Activated naive CD4-positive, alpha-beta T cell treated with anti-CD3 and anti-CD28 coated beads for 36 hours (primary cell): ENCODE measurements at places on chromosomes 1 and 21.

- no peak for DNase-seq
Measured at GRCh38 chr1:232385221-232385620, 244.7 kb downstream of the SIPA1L2 start.

- DNase-seq: no peak
Measured at GRCh38 chr1:87249803-87250202, 78.9 kb upstream of the LMO4 start.

DNA sequence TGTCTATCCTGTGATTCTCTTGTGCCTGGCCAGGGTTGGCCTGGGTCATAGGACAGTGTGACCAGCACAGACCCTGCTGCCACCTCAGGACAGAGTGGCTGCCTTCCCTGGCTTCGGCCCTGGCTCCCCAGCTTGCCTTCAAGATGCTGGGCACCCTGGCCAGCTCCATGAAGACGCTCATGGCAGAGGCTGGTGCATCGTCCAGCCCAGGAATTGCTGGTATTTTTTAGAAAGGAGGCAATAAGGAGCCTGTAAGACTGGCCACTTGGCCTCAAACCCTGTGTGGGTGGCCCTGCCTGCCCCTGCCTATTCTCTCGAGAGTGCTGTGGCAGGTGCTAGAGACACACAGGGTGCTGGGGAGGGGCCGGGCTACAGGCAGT is 70.4 kb upstream of the ACTRT2 start:
- no peak for DNase-seq

DNA sequence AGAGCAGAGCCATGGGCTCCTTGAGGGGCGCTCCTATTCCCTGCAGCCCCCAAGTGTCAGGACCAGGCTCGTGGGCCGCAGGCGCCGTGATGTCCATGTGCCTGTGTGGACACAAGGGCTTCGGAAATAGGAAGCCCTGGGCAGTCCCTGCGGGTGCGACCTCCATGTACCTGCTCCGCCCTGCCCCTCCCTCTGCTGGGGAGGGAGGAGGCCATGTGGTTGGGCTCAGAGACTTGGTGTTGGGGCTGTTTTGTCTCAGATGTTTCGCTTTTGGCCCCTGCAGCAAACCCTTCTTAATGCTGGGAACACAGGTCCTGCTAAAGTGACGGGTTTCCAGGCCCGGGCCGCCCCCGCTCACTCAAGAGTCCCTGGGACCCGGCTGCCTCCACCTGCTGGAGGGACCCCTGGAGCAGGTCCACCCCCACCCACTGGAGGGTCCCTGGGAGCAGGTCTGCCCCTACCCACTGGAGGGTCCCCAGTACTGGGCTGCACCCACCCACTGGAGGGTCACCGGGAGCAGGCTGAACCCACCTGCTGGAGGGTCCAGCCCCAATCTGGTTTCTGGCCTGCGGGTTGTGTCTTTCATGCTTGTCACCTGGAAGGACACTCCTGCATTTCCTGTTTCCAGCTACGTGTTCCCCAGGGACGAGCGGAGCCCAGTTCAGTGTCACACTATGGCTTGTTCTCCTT is 156.5 kb downstream of the PEX14 start:
- DNase-seq: no peak

DNA sequence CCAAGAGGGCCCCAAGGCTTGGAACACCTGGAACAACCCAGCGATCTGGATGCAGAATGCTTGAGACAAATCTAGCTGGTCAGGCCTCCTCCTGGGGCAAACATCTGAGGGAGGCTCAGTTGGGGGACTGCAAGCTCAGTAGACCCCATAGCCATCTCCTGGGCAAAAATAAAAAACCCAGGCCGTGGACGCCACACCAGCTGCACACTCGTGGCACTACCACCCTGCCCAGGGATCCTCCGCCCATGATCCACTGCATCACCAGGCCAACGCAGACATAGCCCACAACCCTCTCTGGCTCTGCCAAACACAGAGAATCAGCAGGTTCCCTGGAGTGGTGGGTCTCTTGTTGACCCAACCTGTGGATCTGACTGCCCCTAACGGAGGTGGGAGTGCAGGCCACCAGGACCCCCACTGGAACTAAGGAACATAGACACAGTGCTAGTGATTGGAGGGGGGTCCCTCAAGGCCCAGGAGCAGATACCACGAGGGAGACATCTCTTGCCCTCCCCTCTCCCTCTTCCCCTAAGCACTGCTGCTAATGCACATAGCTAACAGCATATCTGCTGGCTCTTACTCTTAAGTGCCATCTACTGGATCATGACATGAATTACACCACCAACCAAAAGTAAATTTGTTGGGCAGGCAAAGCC is 147.2 kb downstream of the CHD1L start:
- DNase-seq: peak; percentile 4

DNA sequence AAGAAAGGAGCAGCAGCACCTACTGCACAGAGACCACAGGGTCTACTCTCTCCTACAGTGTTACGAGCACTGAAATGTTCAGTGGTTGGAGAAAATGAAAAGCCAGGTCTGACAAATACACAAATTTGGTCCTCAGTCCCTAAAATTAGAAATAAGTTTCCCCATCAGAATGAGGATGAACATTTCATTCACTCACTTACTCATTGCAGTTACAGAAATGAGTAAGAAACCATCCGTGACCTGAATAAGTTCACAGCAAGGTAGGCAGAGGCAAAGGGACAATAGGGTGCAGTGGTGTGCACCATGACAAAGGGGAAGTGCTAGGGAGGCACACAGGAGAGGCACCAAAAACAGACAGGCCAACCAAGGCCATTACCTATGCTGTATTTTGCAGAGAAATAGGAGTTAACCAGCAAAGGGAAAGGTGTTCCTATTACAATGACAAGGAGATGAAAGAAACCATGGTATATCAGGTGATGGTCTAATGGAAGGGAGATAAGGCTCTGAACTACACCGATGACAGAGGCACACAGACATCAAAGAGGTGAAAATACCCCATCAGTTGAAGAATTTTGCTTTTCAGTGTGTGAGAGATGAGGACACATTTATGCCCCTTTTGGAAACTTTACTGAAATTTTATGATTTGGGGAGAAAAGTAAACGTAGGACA is 29.4 kb downstream of the VAV3 start:
- DNase-seq: peak; percentile 72

DNA sequence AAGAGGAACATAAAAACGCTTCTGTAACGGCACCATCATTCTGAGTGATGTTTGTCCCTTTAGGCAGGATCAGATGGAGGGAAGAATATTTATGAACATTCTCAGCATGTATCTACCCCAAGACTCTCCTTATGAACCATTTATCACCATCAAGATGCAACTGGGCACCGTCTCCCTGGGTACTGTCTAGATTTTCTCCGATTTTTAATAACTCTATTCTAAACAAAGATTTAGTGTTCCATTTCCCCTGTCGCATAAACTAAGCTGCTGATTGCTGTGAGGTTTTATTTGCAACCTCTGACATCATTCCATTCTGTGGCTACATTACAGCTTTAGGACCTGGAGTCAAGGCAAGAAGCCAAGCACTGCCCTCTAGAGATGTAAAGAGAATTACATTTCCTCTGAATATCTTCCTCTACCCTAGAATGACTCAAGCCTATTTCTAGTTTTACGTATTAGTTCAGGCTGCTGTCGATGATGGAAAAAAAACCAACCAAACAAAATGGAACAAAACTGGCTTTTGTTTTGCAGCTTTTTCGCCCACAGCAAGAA is 130.1 kb upstream of the MAP1LC3C start:
- no peak for DNase-seq

DNA sequence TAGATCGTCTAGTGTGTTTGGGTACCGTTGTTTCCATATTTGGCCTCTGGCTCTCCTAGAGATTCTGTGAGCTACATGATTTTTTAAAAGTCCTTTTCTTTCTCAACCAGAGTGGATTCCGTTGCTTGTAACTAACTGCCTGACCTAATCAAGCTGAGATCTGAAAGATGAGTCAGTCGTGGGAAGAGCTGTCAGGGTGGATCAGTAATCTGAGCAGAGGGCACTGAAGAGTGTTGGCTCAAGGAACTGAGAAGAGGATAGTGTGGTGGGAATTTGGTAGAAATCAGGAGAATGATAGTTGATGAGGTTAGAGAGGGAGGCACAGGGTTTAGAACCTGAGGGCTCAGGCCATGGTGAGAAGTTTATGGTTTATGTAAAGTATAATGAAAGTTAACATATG is 52.2 kb downstream of the TRAF5 start:
- no peak for DNase-seq

DNA sequence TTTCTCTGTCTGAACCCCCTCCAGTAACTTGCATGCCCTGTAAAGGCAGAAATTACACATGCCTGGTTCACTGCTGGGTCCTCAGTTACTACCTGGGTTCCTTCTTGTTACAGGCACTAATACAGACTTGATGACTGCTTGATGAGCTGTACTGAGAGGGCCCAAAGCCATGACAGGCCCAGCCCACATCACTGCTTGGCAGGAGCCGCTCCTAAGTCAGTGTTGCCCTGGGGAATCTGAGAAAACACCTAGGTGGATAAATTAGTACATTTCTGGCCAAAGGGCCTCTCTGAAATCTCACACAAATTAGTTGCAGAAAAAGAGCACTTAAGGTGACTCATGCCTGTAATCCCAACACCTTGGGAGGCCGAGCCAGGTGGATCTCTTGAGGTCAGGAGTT is 37.8 kb upstream of the IRF2BP2 start:
- no peak for DNase-seq

- no peak for DNase-seq
Measured at GRCh38 chr1:89133747-89134146, 7.8 kb upstream of the GBP2 start.

GRCh38 chr1:169867012-169867675 is 26.6 kb downstream of the SCYL3 start:
- DNase-seq: no peak

- no peak for DNase-seq
Measured at GRCh38 chr21:31449921-31450535, 106.0 kb upstream of the TIAM1 start.

- DNase-seq: no peak
Measured at GRCh38 chr21:33825915-33826314, 89.7 kb downstream of the ATP5PO start.

- DNase-seq: no peak
Measured at GRCh38 chr1:83065952-83066727, 932.8 kb downstream of the TTLL7 start.

GRCh38 chr1:107871687-107872395 is 93.1 kb downstream of the VAV3 start:
- DNase-seq: no peak

DNA sequence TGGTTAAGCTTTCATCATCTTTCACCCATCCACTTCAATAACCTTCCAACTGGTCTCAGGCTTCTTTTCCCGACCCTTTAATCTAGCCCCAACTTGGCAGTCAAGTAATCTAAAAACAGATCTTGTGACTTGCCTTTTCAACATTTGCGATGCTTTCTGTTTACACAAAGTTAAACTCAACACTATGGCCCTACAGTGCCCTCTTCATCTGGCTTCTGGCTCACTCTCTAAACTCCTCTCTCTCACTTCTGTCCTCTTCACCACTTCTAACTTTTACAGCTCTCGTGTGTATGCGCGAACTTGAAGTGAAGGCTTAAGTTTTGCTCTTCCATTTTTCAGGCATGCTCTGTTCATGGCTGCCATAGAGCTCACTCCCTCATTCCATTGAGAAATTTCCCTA is 1122.3 kb upstream of the ADGRL2 start:
- DNase-seq: no peak

GRCh38 chr1:33360367-33360766 is 39.5 kb upstream of the A3GALT2 start:
- DNase-seq: no peak

- DNase-seq: peak; percentile 28
Measured at GRCh38 chr1:111989531-111990025, at the start of gene KCND3. Gene KCND3 (minus strand): TSS chr1:111989668.

GRCh38 chr1:227666286-227666685 is 68.8 kb downstream of the JMJD4 start:
- DNase-seq: no peak

- no peak for DNase-seq
Measured at GRCh38 chr1:97764991-97765390, 155.8 kb downstream of the DPYD start.

DNA sequence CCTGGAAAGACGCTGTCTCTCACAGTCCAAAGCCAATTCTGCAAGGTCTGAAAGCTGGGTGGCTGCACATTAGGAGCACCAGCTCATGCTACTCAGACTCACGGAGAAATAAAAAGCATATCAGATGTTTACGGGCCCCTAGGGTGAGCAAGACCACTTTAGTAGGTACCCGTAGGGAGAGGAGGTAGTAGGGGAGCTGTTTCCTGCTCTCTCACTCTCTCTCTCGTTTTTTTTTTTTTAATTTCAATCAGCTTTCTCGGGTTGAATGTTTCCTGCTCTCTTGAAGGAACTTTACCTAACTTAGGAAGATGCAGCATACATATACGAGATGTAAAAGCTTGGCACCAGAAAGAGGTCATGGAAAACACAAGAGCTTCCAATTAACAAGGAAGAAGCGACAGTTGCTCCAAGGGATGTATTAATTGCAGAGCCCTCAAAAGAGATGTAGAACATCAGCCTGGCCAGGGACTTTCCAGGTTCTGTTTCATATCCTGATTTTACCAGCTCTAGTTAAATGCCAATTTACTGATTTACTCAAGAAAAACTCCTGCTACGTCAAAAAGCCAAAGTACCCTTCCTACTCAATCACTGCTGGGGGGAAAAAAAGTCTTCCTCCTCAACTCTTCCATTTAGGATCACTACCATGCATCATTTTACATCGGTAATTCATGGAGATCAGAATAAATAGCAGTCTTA is 3.1 kb downstream of the LORICRIN start:
- no peak for DNase-seq

GRCh38 chr1:76267631-76268030 is 193.1 kb downstream of the ST6GALNAC3 start:
- DNase-seq: no peak

DNA sequence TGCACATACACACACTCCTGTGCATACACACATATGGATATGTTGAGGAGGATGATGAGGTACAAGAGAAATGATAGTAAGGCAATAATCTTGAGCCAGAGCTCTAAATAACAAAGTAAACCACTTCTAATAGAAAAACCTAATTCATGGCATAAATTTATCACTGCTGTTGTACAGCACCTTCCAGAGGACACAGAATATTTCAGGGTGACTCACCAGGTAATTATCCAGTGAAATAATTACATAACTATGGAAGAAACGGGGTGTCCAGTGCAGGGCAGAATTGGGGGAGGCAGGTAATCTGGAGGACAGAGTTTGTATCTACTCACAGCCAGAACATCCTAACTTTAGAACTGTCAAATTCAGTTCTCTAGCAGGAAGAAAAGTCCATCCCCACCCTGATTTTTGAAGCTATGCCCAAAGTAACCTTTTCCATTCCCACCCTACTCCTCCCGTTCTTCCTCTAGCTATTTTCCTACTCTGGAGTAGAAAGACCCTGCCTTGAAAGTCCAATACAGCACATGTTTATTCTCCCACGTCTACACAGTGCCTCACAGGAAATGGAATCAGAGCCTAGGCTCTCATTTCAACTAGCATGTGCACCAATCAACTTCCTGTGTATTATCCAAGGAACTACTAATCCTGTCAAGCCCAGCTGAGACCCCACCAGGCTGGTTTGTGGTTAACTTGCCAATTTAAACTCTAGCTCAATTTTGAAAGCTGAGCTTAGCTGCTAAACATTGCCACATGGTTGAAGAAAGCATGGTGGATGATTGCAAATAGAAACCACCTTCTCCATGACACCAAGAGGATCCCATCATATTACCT is 96.6 kb downstream of the PTPN14 start:
- DNase-seq: no peak

GRCh38 chr1:101247404-101248287 is 10.8 kb downstream of the S1PR1 start:
- DNase-seq: no peak
